K562 (cell line): ENCODE measurements at places on chromosomes 11 and 22.
A peak's percentile ranks its signal among the peaks of the same experiment; 100 is the strongest.

DNA sequence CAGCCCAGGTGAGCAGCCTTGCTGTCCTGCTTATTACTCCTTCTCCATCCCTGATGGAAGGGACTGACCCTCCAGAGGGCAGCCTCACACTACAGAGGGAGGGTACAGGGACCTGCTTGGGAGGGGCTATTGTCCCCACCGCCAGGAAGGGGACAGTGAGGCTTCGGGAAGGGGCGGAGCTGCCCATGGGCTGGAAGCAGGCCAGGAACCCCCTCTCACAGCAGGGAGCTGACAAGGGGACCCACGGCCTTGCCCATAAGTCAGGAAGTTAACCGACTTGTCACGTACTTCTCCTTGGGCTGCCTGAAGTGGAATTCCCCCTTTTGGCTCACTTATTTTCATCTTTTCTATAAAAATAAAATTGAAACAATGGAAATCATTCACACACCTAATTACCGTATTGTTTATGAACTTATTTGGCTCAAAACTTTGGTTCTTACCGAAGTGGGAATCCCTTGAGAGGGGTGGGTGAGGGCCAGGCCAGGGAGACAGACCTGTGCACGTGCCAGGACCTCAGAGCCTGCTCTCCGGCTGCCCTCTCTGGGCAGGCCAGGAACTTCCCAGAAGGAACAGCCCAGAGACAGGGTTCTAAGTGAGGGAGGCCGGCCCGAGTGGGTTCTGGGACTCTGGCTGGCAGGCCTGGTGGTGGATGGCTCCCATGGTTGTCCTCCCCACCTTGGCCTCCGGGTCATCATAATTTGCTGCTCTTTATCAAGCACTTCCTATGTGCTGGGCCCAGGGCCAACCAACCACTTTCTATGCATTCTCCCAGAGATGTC, 5.8 kb downstream of the MGAT3 start:
- peak; percentile 83 for DNase-seq

GRCh38 chr11:69267395-69267805, 26.6 kb upstream of the MYEOV start:
- DNase-seq, result no peak

DNA sequence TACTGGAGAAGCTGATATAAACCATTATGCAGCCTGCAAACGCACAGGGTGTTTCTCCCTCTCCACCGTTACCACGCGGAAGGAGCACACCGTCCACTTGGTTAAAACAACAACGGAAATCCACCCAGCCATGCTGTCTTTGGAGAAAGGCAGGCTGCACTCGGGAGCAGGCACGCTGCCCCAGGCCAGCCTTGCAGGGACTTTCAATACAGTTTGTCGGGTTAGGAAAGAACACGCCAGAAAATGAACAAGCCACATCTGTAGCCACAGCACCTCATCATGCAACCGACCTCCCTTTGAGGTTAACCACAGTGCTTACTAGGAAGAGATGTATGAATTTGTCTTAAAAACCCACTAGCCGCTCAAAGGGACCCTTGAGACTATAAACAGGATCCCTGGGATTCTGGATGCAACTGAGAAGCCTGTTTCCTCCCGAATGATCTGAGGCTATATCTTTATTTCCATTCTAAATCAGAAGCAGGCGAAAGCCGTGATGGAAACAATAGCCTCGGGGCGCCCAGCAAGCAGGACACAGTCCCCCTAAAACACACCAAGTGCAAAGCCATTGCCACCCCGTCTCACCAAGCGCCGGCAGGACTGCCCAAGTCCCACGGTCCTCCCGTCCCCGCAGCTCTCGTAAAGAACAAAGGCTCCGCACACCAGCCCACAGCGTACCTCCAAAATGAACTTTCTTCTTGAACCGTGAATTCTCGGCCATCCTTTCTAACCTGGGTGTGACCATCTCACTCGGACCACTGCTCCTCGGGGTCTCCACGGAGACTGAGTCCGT, 318.9 kb downstream of the CTTN start:
- DNase-seq, result no peak

GRCh38 chr11:106467501-106467900, 390.0 kb downstream of the AASDHPPT start:
- no peak for DNase-seq

- no peak for DNase-seq
Observed at GRCh38 chr11:96162816-96163499, 180.0 kb downstream of the MAML2 start.

DNA sequence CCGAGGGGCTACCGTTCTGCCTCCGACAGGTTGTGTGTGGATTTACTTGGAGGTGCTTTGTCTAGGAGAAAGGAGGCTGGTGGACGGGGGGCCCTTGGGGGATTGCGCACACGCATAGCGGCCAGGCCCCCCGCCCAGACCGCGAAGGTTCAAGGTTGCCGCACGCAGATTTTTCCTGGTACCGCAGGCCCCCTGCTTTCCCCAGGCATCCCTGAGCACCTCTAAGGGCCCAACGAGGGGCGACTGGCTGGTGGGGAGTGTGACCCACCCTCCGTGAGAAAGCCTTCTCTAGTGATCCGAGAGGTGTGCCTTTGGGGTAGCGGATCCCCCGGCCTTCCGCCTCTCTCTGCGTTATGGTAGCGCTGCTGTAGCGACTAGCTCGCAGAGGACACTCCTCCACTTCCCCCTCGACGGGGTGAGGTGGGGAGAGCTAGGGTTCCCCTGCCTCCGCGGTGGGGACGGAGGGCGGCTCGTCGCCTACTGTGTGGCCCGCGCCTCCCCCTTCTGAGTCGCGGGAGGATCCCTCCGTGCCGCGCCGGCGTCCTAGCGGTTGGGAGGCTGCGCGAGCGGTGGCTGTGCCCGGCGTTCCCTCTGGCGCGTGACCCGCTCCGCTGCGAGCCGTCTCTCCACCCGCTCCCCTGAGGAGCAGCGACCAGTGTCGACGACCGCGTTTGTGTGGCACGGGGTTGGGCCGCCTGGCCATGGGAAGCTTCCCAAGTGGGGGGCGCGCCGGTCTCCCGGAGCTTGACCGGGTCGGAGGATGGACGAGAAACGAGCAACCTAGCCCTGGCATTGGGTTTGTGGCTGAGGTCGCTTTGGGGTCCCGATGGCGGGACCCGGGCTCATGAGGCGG, 3900.0 kb upstream of the OR11H1 start:
- no peak for DNase-seq

GRCh38 chr11:64204464-64204989, 2.0 kb upstream of the FERMT3 start:
- peak; percentile 88 for DNase-seq

DNA sequence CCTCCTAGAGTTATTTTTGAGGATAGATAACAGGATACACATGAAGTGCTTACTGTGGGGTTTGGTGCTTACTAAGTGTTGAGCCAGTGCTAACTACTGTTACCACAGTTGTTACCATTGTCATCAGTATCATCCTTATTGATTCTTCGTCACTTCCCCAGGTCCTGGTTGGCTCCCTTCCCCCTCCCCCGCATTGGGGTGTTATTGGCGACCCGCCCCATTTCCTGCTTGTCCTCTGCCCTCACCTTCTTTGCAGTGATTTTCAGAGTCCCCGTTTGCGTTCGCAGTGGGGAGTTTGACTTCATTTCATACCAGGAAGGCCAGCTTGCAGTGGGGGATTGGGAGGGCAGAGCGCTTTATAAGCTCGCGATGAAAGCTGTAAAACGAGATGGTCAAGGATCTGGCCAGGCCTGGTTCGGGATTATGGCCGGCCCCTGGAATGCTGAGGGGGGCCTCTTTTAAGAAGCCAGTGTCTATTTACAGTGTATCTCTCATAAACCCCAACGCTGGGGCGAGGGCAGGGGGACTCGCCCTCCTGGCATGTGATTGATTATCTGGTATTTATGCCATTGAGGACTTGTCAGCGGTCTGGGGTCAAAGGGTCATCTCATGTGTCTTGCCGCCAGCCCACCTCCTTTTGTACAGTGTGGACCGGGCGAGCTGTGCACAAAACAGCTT, 84.6 kb upstream of the NNMT start:
- no peak for DNase-seq
